ENCODE measurements at places on chromosomes 4 and X. TPM values are rescaled to one million over a fixed set of nuclear protein-coding genes. Genes with fewer than 3 reads are reported as not detected.

GRCh38 chrX:53089224-53089842 lies 4.6 kb upstream of the KANTR start:
- DNase-seq, result peak; percentile 50
- H3K36me3 ChIP-seq, result peaks cover 34% of the 10 kb centered on the region
- peak overlapping the region; percentile 94 for H3K27ac ChIP-seq

- H3K4me1 ChIP-seq, result peaks cover 2% of the 10 kb centered on the region
- H3K36me3 ChIP-seq, result peaks cover 2% of the 10 kb centered on the region
- peaks cover 14% of the 10 kb centered on the region for H3K27me3 ChIP-seq
- no peak overlapping the region for H3K4me3 ChIP-seq
- no peak for DNase-seq
Observed at GRCh38 chrX:143633461-143634308, 2.2 kb downstream of the SLITRK4 start.

GRCh38 chr4:29459926-29460325 lies 1260.2 kb upstream of the PCDH7 start:
- H3K27me3 ChIP-seq, result no peaks in the 10 kb centered on the region
- no peaks in the 10 kb centered on the region for H3K4me1 ChIP-seq
- no peak for DNase-seq
- H3K36me3 ChIP-seq, result no peaks in the 10 kb centered on the region
- no peak overlapping the region for H3K27ac ChIP-seq

IL13RA2 gene
- total RNA-seq, result not detected

Measured in activated CD8-positive, alpha-beta T cell treated with anti-CD3 and anti-CD28 coated beads for 36 hours (primary cell).